ENCODE measurements at places on chromosomes 16 and 17.

DNA sequence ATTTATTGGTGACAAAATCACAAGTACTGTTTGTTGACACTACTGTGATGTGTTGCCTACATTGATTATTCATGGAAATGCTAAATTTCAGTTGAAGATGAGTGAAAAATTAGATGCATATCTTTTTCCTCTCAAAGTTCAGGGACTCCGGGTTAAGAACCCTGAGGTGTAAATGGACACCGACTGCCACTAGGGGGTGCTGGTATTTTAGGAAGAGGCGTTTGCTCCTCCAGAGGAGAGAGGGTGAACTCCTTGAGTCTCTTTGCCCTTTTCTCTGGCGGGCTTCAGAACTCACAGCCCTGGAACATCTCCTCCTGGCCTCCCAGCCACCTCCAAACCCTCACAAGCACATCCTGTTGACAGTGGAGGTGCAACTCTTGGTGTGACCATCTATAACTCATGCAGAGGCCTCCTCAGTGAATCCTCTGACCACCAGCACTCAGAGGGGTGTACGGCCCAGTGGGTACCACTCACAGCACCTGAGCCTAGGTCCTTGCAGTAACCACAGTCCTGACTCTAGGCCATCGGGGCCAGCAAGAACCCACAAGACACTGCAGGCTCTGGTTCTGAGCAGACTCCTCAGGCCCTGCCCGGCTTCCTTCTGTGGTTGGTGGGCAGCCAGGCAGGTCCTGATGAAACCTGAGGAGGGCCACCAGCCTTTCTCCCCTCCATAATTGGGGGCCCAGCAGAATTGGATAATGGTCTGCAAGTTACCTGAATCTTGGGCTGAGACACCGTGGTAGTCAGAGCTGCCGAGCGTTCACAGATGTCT is 26.2 kb upstream of the PIK3R5 start:
- peak; percentile 55 for DNase-seq

- DNase-seq, result no peak
Observed at GRCh38 chr17:80637048-80637781, 92.6 kb downstream of the RPTOR start.

DNA sequence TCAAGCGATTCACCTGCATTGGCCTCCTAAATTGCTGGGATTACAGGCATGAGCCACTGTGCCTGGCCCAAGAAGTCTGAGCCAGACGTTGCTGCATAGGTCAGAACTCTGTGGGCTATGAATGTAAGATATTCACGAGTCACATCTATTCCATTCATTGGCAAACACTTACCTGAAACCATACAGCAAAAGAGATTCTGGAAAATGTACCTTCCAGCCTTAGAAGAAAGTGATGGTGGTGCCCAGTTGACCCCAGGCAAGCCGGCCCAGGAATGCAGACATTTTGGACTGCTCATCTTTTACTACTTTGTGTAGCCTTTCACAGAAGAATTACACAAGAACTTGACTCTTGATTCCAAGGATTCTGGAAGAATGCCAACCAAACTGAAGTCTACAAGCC is 135.6 kb upstream of the N4BP1 start:
- DNase-seq, result no peak

DNA sequence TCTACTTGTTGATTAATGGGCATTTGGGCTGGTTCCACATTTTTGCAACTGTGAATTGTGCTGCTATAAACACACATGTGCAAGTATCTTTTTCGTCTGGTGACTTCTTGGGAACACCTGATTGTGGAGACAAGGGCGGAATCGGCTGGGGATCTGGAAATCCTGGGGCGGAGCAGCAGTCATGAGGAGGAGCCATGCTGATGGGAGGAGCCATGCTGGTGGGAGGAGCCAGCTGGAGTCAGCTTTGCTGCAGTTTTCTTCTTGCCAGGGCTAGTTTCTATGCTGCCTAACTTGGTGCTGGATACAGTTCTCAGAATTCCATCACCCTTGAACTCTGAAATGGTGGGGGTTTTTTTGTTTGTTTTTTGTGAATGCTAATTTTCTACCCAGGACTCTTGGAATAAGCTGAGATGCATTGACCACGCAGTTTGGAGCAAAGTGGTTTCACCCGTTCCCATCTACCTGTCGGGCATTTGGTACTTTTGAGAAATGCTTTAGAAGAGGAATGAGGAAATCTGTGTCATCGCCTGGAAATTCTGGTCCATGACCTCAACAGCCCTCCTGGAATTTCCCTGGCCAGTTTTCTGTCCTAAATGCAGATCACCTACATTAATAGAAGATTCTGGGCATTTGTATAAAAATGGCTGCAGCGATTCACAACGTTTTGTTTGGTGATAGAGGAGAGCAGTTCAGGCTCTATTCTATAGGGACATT is 217.4 kb upstream of the ZFHX3 start:
- no peak for DNase-seq

DNA sequence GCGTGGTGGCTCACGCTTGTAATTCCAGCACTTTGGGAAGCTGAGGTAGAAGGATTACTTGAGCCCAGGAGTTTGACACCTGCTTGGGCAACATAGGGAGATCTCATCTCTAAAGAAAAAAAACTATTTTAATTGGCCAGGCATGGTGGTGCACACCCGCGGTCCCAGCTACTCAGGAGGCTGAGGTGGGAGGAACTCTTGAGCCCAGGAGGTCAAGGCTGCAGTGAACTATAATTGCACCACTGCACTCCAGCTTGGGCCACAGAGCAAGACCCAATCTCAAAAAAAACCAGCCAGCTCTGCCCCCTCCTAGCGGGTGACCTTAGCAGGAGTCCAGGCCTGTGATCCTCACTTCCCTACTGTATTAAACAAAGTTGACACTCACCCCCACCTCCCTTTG is 5.9 kb upstream of the HS3ST6 start:
- no peak for DNase-seq

DNA sequence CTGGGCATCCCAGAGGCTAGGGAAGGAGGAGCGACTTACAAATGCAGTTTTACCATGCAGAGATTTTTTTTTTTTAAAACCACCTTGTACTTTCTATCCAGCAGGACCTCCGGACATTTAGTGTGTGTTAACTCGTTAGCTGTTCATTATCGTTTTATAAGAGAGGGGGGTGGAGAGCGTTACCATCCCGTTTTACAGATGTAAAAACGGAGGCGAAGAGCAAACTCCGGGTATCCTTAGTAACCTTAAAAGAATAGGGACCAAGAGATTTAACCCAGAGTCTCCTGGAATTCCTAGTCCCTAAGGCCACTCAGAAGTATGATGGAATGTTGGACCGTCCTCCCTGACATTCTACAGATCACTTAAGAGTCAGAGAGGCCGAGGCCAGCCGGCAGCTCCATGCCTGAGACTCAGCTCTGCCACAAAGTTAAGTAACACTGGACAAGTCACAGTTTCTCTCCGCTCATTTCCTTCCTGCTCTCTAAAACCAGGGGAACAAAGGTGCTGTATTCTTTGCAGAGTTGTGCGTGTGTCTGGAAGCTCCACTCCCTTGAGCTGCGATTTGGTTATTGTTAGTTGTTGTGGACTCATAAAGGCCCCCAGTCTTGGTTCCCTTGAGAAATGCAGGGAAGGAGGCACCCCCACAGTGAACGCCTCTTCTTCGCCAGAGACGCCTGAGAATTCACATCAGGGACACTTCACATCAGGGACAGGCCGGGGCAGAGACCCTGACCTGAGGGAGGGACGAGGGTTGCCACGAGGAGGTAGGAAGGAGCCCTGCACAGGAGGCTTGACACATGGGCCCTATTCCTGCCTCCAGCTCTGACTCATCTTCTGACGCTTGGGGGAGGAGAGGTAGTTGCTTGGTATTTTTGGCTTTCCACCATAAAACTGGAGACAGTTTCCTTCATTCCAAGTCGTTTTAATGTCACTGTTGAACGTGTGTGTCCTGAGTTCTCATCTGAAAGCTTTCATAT is 1.2 kb downstream of the DUSP14 start:
- no peak for DNase-seq

DNA sequence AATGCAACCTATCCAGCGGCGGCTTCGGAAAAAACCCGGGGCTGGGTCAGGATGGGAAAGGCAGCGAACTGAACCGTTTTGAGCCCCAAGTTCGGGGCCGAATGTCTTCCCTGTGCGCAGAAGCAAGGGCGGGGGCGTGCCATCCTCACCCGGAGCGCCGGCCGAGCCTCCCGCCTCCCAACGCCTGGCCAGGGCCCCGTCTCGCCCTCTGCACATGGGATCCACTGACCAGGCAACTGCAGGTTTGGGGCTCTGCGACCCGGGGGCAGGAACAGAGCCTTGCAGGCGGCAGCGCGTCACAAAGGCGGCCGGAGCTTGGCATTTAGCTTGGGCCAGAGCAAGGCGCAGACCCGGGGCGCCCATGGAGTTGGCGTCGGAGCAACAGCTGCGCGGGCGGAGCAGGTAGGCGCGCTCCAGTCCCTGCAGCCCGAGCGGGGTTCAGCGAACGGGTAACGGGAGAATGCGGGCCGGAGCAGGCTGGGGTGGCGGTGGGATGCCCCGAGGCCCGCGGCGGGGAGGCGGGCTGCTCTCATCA is at the start of gene FBXO39:
Gene FBXO39 (plus strand): TSS at position 345 of the 535 bp plus-strand sequence. CDS start 3,654 bp downstream, outside the sequence.
- DNase-seq, result no peak

DNA sequence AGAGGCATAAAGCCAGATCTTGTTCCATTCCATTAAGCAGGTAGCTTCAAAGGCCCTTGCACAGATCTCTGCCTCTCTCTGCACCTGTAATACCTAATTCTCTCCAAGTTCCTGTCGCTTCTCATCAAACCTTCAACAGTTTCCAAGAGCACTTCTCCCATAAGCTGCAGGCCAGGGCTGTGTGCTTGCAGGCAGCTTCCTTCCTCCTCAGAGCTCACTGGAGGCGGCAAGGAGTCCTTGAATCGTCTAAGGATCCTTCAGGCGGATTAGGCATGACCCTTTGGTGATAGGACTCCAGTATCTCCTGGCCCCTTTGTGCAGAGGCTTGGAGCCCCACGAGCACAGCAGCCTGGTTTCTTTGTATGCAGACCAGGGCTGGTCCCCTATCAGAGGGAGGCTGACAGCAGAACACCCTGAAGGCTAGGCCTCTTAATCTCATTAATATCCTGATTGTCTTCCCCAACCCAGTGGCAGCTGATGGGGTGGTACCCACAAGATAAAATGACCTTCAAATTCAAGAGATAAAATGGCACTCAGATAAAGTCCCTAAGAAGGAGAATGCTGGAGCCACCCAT is 19.8 kb downstream of the HNF1B start:
- DNase-seq, result no peak

- DNase-seq, result no peak
Observed at GRCh38 chr16:27304881-27305745, 8.7 kb upstream of the IL4R start.

GRCh38 chr17:38852771-38853291 is 690 bp downstream of the RPL23 start:
- DNase-seq, result no peak

DNA sequence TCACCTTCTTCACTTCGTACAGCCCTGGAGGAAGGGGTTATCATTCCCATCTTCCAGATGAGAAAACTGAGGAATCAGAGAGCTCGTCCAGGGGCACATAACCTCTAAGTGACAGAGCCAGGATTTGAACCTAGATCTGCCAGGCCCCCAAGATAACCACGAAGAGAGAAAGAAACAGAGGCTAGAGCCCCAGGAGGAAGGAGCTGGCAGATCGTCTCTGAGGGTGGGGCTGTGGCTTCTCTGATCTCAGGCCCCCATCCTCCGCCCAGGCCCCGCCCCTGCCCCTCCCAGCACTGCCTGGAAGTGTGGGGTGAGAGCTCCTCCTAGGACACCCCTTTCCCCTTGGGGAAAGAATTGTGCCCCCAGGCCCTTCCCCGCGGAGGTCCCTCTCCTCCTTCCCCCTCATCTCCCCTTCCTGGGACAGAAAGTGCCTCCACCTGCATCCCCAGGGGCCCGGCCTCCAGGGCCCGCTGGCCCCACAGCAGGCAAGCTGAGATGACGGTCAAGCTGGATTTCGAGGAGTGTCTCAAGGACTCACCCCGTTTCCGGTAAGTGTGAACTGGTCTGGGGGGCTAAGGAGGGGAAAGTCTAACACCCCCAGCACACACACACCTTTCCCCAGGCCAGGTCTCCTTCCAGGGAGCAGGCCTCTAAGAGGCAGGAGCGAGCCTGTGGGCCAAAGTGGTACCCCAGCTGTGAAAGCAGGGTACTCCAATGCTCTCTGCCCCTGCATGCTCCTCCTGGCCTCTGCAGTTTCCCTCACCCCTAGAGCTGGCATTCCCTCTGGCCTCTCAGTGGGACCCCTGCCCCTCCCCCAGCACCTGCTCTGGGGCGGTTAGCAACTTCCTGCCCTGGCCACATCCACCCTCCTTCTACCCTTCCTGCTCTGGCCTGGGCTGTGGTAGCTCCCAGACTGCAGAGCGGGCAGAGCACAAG is at the start of gene ACAP1:
Gene ACAP1 (plus strand): TSS at position 290 of the 936 bp plus-strand sequence. CDS start 206 bp downstream, at position 496.
- DNase-seq, result peak; percentile 89

All from stimulated activated CD8-positive, alpha-beta memory T cell treated with anti-CD3 and anti-CD28 coated beads, Interleukin-2, amount 100 ng/mL, for 48 hours (primary cell).